ENCODE measurements at places on chromosomes 3 and 15.

- DNase-seq: no peak
Measured at GRCh38 chr3:46214751-46215352, 6.7 kb upstream of the CCR1 start.

DNA sequence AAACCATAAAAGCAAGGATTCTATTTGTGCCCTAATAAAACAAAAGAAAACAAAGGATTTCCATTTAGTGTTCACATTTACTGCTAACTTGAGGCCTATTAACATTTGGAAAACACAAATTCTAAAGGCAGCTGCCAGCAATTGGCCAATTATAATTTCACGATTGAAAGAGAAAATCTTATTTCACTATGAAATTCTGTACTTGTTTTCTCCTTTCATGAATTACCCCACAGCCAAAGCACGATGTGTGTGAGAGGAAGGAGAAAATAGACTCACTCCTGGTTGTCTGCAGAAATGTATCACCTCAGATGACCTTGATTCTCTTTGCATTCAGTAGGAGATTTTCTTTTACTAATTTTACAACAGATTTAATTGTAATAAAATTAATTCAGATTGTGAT, 242.8 kb upstream of the GBE1 start:
- DNase-seq: no peak

GRCh38 chr3:146589899-146590508, 15.1 kb downstream of the PLSCR5 start:
- no peak for DNase-seq

DNA sequence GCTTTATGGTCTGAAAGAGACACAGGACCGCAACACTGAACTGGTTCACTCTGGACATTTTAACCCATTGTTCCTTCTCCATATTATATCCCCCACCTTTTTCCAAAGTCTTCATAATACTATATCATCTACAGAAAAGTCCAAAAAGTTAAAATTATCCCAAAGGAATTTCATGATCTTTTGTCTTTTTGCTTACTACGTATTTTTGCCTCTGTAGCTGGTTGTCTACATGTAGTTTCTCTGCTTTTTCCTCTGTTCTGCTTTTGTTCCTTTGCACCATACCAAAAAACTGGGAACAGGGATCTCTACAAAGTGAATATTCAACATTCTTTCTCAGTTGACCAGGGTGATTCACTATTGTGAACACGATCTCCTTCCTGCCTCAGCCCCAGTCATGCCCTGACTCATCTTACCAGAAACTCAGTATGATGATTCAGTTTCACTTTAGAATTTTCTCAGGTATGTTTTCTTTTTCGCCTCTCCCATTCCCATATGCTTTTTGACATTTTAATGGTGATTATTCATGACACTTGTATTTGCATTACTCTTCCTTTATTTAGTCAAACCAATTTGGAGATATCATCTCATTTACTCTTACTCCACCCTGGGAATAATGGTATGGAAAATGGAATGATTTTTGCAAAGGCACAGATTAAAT, 14.5 kb downstream of the EMC4 start:
- no peak for DNase-seq

- DNase-seq: no peak
Measured at GRCh38 chr3:138493804-138494606, 59.6 kb downstream of the ESYT3 start.

GRCh38 chr3:142706321-142707127, 17.3 kb upstream of the TRPC1 start:
- no peak for DNase-seq

- no peak for DNase-seq
Measured at GRCh38 chr3:87397211-87397610, 120.8 kb upstream of the POU1F1 start.

DNA sequence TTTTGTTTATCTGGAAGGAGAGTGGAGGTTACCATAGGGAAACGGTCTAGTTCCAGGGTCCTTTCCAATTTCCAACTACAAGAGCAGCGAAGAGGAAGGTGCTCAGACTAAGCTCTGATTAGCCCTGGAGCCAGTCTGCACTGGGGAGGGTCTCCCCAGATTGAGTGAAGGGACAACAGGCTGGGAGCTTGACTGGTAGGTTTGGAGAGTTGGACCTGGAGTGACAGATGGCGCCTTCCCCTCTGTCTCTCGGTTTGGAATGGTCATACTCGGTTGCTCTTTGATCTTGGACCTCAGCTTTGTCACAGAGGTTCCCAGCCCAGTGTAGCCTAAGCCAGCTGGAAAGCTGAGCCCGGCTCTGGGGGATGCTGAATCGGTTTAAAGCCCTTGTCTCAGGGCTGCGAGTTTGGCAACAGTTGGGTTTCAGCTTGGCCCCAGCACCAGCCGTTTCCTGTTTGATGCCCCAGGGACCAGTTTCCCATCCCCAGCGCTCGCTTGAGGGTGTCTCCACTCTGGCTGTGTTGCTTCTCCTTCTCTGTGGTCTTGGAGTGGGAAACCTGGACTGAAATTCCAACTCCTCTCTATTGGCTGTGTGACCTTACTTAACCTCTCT, 53.1 kb upstream of the ULK4 start:
- peak; percentile 53 for DNase-seq

DNA sequence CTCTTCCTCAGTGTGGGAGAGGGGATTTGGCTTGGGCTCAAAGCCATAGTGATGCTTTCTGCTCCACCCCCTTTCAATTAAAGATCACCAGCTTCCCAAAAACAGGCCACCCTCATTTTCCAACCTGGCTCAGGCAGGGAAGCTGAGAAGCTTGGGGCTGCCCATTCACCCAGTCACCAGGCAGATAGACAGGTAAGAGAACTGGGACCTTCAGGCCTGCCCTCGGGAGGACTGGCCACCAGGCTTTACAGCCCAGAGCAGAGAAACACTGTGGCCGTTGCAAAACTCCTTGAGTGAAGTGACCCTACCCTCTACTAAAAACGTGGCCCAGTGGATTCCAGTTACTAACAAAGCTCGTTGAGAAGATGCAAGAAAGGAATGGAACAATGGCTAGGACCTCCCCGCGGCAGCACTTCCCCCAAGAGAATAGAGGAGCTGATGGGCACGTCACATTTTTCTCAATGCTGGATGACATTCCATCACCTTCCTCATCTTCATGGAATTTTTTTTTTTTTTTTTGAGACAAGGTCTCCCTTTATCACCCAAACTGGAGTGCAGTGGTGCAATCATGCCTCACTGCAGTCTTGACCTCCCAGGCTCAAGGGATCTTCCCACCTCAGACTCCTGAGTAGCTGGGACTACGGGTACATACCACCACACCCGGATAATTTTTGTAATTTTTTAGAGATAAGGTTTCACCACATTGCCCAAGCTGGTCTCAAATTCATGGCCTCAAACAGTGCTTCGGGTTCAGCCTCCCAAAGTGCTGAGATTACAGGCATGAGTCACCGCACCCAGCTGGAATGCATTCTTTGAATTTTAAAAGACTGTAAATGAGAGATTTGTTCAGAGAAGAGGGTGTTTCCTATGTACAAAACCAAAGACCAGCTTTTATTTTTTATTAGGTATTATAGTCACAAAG, 37.9 kb downstream of the LIPC start:
- DNase-seq: no peak

GRCh38 chr3:57587905-57588304, 9.2 kb downstream of the ARF4 start:
- no peak for DNase-seq

DNA sequence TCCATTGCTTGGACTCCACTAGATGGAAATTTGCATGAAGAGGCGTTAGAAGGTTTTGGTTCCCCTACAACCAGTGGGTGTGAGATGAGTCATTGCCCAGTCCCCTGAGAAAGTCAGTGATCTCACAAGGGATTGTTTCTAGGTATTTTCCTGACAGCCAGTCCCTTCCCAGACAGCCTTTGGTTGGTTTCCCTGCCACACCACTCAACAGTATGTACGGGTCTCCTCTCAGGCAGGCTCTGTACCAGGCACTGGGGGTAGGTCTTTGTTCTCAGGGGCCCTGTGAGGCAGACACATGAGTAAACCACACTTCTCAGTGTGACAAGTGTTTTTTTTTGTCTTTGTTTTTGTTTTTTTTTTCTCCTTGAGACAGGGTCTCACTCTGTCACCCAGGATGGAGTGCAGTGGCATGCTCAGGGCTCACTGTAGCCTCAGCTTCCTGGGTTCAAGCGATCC, 4.0 kb downstream of the LAMP3 start:
- DNase-seq: no peak

DNA sequence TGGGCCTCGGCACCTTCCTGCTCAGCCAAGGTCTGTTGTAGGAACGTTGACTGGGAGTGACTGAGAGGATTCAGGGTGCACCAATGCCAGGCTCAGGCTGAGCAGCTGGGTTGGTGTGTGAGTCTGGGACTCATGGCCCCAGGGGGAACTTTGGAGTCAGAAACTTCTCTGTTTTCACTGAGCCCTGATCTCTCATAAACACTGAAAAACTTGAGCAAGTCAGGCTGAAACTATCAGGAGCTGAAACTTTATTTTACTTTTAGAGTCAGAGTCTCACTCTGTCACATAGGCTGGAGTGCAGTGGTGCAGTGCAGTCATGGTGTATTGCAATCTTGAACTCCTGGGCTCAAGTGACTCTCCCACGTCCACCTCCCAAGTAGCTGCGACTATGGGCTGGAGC, 3.0 kb downstream of the TRAK1 start:
- DNase-seq: no peak

GRCh38 chr3:63960048-63960711, 48.0 kb upstream of the SCAANT1 start:
- DNase-seq: peak; percentile 76

DNA sequence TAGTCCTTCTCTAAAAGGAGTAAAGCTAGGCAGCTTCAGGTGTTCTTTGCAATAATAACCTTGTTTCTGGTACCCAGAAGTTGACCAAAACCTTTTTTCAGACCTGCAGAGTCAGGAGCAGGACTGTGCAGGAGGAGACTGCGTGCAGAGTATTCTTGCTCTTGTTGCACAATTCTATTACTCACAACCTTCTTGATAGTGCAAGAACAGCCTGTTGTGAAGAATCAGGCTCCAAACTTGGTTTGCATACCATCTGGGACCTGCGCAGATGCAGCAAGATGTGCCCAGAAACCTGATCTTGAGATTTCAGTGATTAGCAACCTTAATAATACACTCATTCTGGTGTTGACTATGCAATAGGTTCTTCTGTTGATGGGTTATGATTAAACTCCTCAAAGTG, 111.9 kb downstream of the ATG7 start:
- no peak for DNase-seq

DNA sequence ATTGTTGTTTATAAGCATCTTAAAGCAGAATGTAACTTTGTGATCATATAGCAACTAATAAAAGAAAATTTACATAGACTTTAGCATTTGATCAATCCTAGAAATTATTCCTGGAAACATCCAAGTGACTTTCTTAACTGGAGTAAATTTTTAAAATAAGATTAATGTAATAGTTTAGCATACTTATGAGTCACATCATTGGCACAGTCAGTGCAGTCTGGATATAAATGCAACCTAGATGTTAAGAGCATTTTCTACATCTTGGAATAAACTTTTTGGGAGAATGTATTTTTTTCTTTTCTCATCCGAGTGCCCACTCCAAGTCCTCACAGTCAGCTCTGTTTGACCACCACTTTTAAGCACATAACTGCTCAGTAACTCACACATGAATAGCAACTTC, 324.6 kb upstream of the PLSCR5 start:
- no peak for DNase-seq

GRCh38 chr3:189790658-189791057, 159.5 kb downstream of the TP63 start:
- no peak for DNase-seq

DNA sequence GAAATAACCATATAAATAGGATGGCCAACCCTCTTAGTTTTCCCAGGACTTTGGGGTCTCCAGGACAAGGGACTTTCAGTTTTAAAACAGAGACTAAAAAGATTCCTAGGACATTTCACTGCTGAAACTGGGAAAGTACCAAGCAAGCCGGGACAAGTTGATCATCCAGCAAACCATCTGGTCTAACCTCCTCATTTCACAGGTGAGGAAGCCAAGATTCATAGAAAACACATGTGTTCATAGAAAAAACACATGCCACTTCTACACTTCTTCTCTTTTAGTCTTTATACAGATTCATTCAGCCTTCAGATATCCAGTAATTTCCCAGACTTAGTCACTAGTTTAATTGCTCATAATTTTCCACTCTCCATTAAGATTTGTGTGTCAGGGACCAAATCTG, 165.6 kb upstream of the CCDC54 start:
- DNase-seq: no peak

DNA sequence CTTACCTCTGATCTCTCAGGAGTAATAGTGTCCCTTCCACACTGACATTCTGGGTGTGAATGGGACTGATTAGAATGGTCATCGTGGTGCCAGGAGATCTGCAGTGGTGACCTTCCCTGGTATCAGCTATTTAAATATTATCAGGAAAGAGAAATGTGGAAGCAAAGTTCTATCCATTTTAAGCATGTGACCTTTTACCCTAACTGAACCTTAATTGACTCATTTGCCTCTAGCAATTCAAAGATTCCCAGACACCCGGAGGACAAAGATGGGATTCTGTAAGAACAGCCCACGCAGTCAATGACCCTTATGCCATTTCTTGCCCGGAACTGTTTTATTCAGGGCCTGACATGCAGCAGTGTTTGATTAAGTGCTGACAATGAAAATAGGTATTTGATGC, 10.3 kb downstream of the LIPC start:
- no peak for DNase-seq

DNA sequence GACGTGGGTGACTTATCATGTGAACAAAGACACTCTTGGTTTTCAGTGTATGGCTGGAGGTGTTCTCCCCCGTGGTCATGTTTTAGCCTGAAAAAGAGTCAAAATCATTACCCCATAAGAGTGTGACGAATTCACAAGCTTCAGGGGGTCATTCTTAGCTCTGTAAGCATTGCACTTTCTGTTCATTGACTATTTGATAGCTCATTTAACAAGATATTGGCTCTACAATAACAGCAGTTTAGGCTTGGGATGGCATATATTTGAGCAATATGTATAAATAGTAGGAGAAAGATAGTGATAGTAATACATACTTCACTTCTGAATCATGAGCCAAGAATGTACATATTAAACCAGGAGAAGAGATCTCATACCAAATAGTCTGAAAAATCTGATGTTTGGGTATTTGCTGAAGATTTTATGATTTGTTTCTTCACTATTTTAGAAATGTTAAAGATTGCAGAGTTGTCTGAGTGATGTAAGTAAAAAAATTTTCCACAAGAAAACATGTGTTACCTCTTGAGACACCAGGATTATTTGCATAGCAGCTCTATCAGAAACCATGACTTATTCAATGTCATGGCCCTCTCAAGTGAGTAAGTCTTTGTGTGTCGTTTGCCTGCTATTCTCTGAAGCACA, 996.0 kb downstream of the OTOL1 start:
- DNase-seq: no peak

DNA sequence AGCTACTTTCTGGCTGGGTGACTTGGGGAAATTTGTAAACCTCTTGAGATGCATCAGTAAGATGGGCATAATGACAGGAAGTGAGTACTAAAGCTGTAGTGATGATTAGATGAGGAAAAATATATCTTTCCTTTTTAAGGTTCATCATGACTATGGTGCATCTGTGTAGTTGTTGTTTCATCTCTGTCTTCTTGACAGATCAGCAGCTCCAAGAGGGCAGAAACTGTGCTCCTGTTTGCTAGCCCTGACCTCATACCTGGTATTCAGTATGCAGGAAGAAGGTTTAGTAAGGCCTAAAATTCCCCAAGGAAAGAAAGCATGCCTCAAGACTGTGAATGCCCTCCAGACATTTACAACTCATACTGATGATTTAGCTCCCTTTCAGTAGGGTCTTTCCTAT, 82.5 kb upstream of the PSMD6 start:
- no peak for DNase-seq

- DNase-seq: peak; percentile 28
Measured at GRCh38 chr3:8619548-8619947, 25.1 kb downstream of the SSUH2 start.

- DNase-seq: no peak
Measured at GRCh38 chr3:12489368-12489767, 5.1 kb downstream of the TSEN2 start.
